ENCODE measurements at places on chromosomes 16 and 17.

DNA sequence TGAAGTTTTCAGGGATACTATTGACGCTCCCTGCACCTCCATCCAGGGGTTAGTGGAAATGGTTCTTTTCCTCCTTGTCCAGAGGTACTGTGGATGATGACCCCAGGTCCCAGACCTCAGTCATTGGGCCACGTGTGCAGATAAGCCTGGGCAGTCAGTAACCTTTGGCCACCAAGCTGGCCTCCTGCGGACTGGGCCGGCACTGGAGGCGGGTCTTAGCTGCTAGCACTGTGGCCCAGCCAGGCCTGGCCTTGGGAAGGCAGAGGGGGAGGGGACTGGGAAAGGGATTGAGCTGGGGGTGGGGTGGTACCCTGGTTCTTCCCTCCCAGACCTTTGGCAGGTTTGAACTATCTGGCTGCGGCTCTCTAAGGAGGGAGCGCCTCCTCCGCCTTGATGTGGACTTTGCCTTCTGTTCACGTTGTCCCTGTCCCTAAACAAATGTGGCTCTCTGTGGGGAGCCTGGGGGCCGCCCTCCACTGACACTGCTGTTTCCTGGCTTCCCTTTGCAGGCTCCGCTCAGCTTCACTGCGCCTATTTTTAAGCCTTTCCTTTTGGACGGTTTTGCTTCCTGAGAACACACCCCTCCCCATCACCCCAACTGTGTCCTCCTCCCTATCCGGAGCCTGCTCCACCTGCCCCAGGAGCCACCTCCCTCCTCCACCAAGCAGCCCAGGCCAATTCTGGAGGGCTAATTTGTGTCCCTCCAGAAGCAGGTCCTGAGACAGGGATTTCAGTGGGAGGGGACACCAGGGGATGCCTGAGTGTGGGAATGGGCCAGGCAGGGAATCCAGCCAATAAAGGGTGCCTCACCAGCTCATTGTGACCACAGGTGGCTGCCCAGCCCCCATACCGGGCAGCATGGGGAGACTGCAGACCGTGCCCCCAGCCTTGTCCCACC lies 251.9 kb downstream of the SEC14L1 start:
- DNase-seq = no peak

DNA sequence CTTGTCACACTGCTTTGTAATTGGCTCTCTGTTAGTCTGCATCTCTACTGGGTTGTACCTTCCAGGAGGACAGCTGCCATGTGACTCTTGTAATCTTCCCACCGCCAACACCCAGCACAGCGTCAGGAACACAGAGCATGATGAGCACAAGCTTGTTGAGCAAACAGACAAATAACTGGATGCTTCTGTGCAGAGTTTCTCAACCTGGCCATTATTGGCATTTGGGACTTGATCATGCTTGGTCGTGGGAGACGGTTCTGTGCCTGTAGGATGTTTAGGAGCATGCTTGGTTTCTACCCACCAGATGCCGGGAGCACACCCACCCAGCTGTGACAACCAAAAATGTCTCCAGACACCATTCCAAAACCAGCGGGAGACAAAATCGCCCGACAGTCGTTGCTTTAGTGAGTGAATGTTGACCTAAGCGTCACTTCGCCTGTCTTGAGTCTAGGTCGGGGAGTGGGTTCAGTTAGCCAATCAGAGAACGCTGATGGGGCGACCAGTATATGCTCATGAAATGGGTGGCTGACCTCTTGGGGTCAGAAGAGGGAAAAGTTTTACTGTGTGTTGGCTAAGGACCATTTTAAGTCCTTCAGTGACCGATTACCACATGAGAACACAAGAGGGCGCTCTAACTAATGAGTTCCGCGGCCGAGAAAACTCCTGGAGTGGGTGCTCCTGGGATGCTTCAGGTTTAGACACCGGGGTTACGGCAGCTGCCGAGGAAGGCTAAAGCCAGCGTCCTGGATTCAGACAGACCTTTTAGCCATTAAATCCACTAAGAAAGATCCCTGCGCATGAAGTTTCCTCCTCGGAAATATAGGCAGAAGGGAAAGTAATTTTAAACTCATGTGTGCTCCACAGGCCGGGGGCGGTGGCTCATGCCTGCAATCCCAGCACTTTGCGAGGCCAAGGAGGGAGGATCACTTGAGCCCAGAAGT lies 57.8 kb upstream of the TEX2 start:
- DNase-seq = peak; percentile 32

- peak; percentile 92 for DNase-seq
Observed at GRCh38 chr17:31487648-31488263, 96.3 kb downstream of the RAB11FIP4 start.

DNA sequence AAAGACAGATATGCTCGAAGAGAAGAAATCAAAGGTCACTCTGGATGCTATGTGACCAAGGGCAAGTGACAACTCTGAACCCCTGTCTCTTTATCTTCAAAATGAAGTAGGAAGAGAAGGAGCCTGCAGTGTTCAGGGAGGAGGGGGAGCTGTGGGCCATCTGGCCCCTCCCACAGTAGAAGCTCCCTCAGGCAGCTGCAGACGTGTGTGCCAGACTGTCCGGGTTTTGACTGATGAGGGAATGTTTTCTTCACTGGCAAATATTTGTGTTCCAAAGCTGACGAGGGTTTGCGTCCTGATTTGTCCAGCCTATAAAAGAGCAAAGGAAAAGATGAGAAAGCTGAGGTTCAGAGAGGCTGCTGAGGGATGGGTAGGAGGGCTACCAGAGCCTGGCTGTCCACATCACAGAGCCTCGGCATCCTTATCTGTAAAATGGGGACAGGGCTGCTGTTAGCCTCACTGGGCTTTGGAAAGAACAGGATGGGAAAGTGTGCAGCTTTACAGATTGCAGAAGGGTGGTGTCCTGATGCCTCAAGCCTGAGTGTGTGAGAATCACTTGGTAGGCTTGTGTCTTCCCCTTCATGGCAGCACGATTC lies 1.8 kb upstream of the GINS2 start:
- no peak for DNase-seq

- no peak for DNase-seq
Observed at GRCh38 chr17:47199627-47200324, 9.4 kb upstream of the MYL4 start.

- no peak for DNase-seq
Observed at GRCh38 chr17:42422958-42423712, at the start of gene CAVIN1. TSS of gene CAVIN1 (minus strand) at chr17:42423256. CDS start at chr17:42423097, 159 bp downstream.

DNA sequence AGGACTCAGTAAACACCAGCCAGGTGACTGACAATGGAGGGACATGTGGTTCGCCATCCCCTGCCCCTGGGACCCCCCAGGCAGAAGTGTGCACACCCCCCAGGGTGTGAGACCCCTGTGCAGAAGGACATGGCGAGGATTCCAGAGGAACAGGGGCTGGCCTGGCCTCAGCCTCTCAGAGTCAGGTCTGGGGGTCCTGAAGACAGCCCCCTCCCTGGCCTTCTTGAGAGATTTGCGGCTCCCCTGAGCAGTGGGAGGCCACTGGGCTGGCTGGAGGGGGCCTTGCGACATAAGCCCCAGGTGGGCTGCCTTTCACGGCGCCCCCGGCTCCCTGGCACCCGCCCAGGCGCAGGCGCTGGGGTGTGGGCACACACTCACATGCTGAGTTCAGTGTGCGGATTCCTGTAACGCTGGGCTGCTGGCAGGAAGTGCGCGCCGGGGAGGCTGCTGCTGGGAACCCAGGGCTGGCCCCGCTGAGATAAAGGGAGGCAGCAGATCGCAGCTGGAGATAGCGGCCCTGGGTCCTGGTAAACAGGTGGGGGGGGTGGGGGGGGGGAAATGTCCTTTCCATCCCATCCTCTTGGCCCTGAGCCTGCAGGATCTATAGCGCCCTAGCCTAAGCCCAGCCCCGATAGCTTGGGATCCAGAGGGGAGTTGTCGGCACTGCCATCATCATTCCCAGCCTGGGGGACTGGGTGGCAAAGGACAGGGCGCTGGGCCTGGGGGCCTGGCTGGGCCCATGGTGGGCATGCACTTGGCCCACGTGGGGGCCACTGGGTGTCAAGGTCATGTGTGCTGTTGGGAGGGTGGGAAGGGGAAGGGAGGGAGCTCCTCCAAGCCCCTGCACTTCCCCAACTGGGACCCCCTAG lies 27.1 kb downstream of the TMEM235 start:
- peak; percentile 35 for DNase-seq

DNA sequence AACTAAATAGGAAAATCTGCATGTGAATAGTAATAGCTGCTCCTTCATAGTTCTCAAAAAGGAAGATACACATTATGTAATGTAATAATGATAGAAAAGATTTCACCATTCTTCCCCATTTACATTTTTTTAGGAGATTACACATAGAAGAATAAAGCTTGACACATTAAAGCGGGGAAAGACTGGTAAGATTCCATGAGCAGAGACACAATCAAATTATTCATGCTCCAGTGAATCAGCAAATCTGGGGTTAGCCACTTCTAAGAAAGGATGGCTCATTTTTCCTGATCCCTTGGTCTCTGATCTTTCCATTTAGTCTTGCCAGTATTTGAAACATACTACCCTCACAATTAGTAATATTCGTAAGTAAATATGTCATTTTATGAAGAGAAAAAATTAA lies 81.9 kb downstream of the CA4 start:
- no peak for DNase-seq

GRCh38 chr17:80656590-80656989 lies 112.0 kb downstream of the RPTOR start:
- DNase-seq = no peak

- no peak for DNase-seq
Observed at GRCh38 chr17:39429600-39429999, 21.5 kb downstream of the MED1 start.

DNA sequence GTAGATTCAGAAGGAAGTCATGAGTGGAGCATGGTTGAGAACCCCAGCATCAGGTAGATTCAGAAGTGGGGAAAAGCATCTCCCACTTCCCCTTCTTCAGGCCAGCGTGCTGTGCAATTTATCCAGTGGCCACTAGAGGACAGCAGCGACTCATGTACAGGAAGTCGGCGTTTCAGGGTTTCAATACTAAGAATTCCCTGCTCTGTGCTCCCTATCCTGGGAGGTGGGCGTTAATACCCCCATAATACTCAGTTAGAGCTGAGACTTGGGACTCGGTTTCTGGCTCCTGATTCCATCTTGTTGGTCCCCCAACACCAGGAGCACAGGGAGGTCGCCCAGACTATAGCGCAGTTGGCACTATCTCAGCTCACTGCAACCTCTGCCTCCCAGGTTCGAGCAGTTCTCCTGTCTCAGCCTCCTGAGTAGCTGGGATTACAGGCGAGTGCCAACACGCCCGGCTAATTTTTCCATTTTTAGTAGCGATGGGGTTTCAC lies 75.3 kb upstream of the AMZ2 start:
- DNase-seq = peak; percentile 50

All from stimulated activated CD8-positive, alpha-beta memory T cell treated with anti-CD3 and anti-CD28 coated beads, Interleukin-4, amount 100 ng/mL, for 1 hour (primary cell).